ENCODE measurements at places on chromosomes 5 and 9.

- ATAC-seq, result peak; percentile 76
Measured at GRCh38 chr9:86072394-86072877, 26.9 kb downstream of the GOLM1 start.

DNA sequence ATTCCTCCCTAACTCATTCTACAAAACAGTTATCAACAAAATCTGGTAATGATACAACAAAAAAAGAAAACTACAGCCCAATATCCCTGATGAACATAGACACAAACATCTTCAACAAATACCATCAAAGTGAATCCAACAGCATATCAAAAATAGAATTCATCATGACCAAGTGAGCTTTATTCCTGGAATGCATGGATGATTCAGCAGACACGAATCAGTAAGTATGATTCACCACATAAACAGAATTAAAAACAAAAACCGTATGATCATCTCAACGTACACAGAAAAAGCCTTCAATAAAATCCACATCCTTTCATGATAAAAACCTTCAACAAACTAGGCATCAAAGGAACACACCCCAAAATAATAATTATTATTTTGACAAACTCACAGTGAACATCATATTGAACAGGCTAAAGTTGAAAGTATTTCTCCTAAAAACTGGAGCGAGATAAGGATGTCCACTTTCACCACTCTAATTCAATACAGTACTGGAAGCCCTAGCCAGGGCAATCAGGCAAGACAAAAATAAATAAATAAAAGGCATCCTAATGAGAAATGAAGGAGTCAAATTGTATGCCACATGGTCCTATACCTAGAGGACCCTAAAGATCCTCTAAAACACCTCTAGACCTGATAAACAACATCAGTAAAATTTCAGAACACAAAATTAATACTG is 305.1 kb upstream of the RGMB start:
- peak; percentile 93 for ATAC-seq

DNA sequence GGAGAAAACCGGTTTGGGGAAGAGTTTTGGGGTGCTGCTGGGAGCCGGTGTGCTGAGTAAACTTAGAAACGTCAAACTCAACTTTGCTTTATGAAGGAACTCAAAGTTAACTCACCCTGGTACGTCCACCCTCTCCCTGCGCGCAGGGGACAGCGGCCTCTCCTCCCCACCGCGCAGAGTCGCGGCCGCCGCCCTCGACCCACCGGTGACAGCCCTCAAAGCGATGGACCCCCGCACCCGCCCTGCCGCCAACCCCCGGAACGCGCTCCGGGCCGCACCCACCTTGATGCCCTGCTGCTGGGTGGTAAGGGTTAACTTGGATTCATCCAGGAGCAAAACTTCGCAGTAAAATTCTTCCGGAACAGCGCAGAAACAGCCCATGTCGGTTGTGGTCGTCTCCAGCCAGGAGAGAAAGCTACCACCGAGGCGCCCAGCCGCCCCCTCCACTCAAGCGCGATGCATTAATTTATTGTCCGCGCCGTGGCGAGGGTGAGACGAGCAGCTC is 366 bp downstream of the EPB41L4A start:
- ATAC-seq, result no peak

DNA sequence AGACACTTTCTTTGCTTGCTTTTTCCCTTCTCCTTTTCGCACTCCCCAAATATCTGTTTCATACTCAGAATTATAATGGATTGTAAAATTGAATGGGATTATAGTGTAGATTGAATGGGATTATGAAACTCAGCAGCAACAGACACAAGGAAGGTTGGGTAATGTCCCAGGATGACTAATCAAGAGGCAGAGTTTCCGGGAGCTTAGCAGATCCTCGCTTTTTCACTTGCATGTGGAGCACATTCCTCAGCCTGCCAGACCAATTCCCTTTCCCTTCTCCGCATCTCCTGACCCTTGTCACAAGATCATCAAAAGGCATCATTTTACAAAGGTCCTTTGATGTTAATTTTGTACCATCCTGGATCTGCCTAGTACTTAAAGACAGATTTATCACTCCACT is 55.1 kb upstream of the SLC1A1 start:
- no peak for ATAC-seq

DNA sequence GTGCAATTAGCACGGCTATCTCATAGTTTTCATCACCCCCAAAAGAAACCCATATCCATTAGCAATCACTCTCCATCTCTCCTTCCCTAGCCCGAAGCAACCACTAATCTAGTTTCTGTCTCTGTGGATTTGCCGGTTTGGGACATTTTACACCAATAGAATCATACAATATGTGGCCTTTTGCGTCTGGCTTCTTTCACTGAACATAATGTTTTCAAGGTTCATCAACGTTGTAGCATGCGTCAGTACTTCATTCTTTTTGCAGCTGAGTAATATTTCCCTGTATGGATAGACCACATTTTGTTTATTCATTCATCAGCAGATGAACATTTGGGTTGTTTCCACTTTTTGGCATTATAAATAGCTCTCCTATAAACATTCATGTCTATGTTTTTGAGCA is 75.4 kb upstream of the TBC1D2 start:
- peak; percentile 20 for ATAC-seq

DNA sequence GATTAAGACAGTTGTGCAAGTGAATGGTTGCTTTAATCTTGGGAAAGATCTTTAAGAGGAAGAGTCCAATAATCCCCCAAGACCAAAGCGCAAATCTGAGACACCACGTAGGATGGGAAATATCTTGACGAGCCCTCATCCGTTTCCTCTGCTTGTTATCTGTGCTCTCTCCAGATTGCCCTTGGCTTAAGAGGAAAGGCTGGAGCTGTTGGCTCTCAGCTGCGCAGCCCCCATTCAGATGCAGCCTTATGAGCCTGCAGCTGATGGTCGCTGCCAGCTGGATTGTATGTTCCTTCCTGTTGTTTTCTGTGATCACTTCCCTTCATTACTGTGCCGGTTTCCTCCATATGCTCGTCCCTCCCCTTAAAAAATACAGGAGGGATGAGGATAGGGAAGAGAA is 47.7 kb downstream of the PWWP2A start:
- ATAC-seq, result no peak

DNA sequence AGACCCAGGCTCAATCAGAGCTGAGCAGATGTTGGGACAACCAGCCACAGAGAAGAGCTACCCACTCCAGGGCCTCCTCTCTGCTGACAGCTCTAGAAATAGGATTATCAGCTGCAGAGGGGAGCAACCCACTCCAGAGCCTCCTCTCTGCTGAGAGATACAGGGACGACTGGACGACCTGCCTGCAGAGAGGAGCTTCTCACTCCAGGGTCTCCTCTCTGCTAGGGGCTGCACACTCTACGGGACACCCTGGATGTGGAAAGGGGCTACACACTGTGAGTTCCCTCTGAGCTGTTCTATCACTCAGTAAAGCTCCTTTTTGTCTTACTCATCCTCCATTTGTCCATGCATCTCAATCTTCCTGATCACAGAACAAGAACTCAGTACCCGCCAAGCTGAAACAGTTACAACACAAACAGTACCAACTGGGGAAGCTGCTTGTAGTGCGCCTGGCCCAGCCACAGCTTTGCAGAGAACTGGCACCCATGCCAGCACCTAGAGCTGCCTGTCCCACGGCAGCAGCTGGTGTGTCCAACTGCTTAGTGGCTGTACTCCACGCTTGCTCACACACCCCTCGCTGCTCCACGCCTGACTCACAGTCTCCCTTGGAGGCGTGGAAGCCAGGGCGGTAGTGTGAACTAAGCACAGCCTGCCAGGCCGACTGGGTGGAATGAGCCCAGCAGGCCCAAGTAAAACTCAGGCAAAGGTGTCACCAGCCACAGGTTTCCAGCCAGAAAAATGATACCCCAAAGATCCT is 56.8 kb downstream of the PRELID2 start:
- no peak for ATAC-seq

DNA sequence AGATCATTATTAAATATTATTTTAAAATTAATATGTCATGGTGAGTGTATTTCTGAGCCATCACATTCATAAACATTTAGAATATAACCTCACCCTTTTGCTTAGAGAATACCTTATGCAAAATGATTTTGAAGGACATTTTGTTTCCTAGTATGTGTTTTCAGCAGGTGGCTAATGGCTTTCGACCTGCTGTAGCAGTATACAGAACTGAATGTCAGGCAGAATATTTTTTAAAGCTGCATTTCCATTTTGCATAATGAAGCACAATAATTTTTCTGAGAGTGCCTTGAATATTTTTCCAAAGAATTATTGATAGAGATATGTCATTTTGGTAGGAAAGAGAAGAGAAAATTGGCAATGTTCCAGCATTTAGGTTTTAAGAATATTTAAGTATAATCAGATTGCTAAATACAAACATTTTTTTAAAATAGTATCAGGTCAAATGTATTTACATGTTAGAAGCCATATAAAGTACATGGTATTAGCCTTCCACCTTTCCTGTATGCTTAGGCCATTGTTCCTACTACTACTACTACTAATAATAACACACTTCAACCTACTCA is 42.3 kb downstream of the PAM start:
- no peak for ATAC-seq

DNA sequence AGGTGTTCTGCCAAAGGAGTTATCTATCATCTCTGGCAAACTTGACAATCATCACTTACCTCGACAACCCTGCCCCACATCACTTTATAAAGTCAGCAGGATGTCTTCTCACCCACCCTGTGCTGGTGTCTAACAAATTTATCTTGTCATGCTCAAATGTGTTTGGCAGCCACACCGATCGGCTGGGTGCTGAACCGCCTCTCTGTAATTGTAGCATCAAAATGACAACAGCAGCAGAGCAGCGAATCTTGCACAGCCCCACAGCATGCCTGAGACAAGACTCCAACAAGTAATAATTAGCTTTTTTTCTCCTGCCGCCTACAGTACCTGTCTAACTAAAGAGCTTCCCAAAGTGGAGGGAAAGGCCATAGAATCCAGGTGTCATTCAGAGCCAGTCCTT is 176.2 kb downstream of the NR3C1 start:
- ATAC-seq, result no peak

- no peak for ATAC-seq
Measured at GRCh38 chr5:132243366-132243977, 14.0 kb upstream of the PDLIM4 start.

GRCh38 chr5:137192293-137192743 is 306.8 kb downstream of the SPOCK1 start:
- ATAC-seq, result no peak

GRCh38 chr5:6461793-6462650 is 13.4 kb downstream of the UBE2QL1 start:
- no peak for ATAC-seq

- peak; percentile 60 for ATAC-seq
Measured at GRCh38 chr5:169581580-169582227, 1.9 kb upstream of the SPDL1 start.

- no peak for ATAC-seq
Measured at GRCh38 chr9:128825923-128826700, 3.5 kb downstream of the SPOUT1 start.

All from SK-N-SH treated with all-trans-retinoic acid at 6 μM for 48 hours (cell line).